ENCODE measurements at places on chromosomes 12 and 14.

- no peak for DNase-seq
Observed at GRCh38 chr14:22485178-22485577, 103.8 kb downstream of the DAD1 start.

GRCh38 chr14:76277586-76278130, 98.3 kb upstream of the ESRRB start:
- no peak for DNase-seq

DNA sequence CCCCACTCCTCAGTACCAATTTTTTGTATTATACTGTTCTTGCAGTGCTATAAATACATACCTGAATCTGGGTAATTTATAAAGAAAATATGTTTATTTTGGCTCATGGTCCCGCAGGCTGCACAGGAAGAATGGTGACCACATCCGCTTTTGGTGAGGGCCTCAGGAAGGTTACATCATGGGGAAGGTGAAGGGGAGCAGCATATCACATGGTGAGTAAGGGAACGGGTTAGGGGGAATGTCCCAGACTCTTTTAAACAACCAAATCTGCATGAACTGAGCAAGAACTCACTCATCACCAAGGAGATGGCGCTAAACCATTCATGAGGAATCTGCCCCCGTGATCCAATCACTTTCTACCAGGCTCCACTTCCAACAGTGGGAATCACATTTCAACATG, 40.0 kb downstream of the OSBPL8 start:
- DNase-seq, result no peak

DNA sequence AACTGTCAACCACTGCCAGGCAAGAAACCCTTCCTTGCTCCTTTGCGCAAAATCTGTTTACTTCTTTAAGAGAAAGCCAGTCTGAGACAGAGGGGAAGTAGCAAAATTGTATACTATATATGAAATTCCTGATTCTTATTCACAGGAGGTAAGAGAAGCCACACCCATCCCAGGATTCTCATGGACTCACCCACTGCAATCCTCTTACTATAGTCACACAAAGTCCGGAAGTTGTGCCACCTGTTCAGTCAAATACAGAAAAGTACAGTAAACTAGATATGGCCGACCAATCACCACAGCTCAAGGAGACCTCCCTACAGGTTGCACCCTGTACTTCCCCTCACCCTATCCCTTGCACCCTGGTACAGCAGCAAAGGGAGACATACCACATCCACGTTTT, 2.9 kb downstream of the PRMT5 start:
- DNase-seq, result no peak

- peak; percentile 57 for DNase-seq
Observed at GRCh38 chr12:51238037-51238509, 553 bp upstream of the DAZAP2 start.

GRCh38 chr14:100836941-100837804, 11.3 kb downstream of the MEG3 start:
- DNase-seq, result no peak
